ENCODE measurements at places on chromosomes 5 and 9. TPM values are rescaled to one million over a fixed set of nuclear protein-coding genes. Genes with fewer than 3 reads are reported as not detected.

DNA sequence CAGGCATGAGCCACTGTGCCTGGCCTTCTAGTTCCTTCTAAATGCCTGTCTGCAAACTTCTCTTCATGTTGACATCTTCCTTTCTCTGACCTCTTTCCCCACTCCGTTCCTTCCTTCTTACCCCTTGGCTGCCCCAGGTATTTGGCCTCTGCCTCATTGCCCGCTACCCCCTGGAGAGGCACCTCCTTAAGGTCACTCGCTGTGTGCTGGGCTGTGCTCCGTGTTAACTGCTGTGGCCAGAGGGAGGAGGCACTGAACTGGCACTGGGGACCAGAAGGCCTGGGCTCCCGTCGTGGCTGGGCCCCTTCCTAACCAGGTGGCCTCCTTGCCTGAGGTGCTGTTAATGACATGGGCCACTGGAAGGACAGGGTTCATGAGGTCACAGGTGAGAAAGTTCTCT, 39.4 kb downstream of the LAMC3 start:
- DNase-seq = no peak

- no peak for DNase-seq
Observed at GRCh38 chr5:102889033-102889432, 133.9 kb downstream of the PAM start.

DNA sequence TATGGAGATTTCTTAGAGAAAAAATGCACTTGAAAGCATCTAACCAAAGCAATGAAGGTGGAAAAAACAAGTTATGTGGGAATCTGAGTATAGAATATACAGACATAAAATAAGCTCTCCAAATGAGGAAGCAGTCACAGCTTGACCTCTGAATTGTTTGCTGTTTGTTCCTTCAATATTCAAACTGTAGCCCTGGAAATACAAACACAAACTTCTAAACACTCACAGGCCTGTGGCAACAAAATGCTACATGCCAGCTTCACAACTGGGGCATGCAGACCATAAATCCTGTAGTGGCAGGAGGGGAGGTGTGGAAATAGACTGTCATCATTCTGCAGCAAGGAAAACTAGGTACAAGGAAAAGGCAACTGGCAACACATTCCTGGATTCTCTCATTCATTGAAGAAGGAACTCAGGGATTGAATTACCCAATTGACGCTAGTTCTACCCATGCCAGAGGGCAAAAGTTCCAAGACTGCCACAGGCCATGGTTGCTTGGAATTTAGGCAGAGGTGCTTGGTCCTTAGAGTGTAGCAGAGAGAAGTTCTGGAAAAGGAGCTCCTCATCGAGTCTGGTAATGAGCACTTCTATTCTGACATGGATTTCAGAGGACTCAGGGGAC, 349.6 kb downstream of the PDE4D start:
- DNase-seq = no peak

DNA sequence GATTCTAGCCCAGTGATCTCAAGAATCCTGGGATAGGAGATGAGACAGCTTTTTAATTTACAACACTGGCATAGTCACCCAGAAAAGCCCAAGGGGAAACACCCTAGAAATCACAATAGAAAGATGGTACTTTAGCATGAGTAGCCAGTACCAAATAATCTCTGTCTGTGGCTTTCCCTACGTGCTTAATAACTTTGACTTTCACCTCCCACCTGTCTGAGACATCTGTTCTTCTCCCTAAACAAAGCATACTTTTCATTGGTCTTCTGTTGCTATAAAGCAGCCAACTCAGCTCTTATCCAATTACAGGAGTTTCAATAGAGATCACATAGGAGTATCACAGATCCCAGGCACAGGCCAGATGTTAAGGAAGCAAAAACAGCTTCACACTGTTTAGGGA, 10.4 kb downstream of the MARCHF3 start:
- no peak for DNase-seq

DNA sequence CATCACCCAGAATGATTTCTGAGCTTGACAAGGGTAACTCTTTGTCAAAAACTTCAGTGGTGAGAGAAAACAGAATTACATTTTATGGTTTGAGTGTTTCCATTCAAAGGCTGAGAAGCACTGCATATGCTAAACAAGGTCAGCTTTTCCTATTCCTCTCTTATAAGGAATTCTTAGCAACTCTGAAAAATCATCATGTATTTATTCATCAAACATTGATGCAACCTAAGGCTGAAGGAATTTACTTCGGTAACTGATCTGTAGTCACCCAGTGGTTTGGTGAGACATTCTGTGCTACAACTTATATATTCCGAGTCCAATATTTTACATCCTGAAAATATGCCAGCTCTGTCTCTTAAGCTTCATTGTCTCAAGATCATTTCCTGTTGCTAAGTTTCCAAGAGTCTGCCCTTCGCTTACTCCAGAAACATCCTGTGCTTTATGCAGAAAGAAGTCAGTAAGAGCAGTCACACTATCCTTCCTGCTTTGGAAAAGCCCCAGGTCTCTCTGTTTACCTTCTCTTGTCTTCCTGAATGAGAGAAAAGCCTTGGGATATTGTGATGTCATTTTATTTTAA, 176.6 kb upstream of the TBCA start:
- DNase-seq = no peak

DNA sequence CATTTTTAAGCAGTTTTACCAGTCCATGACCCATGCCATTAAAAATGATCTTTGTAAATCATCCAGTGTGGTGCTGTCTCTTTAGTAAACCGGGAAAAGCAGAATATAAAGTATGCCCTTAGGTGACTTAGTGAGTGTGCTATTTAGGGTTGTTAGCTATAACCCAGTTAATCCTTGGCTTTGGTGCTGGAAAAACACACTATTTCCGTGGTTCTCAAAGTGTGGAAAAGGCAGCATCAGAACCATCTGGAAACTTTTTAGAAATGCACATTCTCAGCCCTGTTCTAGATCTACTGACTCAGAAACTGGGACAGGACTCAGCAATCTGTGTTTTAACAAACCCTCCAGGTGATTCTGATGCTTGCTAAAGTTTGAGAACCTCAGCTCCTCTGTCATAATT, 123.6 kb upstream of the ZNF608 start:
- DNase-seq = no peak

GRCh38 chr9:26745111-26745510, 147.5 kb downstream of the CAAP1 start:
- no peak for DNase-seq

DNA sequence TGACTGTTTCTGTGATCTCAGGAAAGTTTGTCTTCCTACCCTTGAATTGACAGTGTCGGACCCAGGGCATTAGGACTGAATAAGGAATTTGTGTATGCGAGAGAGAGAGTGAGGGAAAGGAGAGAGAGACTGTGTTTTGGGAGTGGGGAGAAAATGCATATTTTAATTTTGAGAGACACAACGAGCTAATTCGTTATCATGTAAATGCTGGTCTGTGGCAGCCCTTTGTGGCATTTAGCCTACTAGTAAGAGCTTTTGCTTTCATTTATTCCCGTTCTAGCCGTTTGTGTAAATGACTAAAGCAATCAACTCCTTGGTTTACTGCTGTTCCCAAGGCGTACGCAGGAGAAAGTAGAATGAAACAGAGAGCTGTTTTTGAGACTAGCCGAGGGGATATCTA, 79.8 kb upstream of the MAMDC2 start:
- DNase-seq = no peak

DNA sequence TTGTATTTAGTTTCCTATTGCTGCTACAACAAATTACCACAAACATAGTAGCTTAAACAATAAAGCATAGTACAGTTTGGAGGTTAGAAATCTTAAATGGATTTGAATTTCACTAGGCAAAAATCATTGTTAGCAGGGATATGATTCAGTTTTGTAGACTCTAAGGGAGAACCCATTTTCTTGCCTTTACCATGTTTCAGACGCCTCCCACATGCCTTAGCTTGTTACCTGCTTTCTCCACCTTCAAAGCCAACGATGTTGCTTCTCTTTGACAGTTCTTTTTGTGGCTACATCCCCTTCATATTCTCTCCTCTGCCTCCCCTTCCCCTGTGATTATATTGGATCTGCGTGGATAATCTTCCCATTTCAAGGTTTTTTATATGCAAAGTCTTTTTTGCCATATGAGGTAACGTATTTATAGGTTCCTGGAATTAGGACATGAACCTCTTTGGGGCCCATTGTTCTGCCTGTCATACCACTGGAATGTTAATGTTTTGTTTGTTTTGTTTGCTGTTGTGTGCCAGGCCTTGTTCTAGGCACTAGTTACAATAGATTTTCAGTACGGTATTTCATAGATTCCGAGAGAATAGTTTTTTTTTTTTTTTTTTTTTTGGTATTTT, 54.1 kb downstream of the UHRF2 start:
- no peak for DNase-seq

The CDH9 gene
- not detected for total RNA-seq

DNA sequence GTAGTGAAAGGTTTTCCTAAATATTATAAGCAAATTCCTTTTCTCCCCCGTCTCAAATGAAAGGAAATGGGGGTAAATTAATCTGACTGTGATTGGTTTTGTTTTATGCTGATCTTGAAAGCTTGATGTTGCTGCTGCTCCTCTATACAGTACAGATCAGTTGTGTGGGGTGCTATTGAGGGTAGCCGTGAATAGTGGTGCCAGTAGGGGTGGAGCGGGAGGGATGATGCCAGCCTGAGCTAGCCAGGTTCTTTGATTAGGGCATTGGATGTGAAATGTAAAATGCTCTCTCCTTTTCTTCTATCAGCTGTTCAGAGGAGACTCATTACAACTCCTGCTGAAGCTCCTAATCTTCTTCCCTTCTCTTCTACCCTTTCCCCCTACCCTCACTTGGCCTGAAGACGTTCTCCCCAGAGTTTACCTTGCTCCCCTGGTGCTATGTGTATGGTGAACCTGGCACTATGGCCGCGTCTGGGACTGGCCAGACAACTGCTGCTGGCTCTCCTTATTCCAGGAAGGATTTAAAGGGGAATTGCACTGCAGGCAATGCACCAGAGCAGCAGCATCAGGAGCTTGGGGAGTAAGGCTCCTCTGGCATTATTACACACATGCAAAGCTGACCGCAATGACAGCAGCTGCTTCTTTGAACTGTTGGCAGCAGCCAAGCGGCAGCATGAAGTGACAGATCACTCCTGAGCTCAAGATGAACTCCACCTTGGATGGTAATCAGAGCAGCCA, 566 bp downstream of the GPR21 start:
- no peak for DNase-seq

The PCDHA10 gene
- not detected for total RNA-seq

The NR2F1 gene
- not detected for total RNA-seq

The TAF11L3 gene
- total RNA-seq = not detected

- DNase-seq = no peak
Observed at GRCh38 chr9:84542554-84542953, 127.0 kb upstream of the NTRK2 start.

DNA sequence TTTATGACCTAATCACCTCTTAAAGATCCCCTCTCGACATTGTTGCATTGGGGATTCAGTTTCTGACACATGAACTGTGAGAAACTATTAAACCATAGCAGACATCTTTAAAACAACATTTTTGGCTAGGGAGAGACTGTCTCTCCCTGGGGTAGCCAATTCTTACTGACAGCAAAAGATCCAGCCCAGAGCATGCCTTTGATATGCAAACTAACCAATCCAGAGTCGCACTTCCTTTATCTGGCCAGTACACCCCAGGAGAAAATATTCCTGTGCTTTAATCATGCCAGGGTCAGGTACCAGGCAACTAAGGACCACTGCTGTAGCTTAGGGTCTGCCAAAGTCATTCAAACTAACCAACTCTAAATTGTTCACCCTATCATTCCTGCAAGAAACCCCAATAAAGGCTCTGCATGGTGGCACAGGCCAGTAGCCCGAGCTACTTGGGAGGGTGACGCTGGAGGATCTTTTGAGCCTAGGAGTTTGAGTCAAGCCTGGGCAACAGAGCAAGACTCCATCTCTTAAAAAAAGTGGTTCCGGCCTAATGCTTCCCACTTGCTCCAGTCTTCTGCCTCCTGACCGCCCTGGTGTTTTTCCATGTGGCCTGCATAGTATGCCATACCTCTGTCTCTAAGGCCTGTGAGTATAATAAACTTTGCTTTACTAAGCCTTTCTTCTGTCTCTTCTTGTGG, 62.3 kb upstream of the DAPK1 start:
- DNase-seq = no peak

The SLC6A19 gene
- not detected for total RNA-seq

The GDNF gene
- total RNA-seq = 0.38 TPM

- no peak for DNase-seq
Observed at GRCh38 chr5:179408611-179409010, 63.4 kb upstream of the ADAMTS2 start.

The FAM169A gene
- 2.6 TPM for total RNA-seq

DNA sequence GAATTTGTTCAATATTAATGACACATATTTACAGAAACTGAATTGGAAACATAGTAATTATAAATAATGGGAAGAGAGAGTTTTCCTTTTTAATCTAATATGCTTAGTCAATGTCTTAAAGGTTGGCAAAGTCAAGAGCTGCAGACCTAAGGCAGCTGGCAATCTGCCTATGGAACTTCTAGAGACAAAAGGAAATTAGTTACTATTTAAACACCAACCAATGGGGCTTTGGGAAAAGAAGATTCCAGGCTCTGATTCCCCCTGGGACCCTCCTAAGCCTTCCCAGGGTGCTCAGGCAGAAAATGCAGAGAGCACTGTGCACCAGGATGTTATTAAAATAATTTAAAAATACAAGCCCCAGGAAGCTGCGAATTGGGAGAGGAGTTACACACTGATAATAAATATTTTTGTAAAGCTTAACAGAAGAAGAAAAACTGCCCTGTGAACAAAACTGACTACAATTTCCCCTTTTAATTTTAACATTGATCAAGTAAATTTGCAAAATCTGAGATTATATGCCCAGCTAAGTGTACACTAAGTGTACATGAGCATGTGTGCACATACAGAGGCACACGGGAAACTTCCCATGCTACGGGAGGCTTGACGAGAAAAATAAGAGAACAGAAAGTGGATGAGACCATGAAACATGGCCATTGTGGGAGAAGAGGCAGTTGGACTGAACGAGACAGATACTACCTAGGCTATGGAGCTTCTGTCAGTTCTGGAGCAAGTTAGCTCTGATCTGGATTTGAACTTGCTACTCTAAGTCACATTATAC, 77.4 kb upstream of the ADAMTS16 start:
- no peak for DNase-seq

DNA sequence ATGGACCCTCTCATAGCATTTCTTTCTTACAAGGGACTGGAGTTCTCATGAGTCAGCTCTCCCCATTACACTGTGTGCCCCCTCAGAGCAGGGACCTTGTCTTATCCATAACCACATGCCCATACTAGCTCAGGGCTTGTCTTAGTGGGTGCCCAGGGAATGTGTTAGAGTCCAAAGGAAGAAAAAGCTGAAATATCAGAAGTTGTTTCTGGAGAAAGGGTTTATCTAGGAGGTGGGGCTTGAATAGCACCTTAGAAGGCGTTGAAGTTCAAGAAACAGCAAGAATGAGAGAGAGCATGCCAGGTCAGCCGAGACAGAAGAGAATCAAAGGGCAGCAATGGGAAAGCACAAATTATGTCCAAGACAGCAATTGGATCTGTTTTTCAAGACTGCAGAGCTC, 109.4 kb downstream of the TTLL11 start:
- no peak for DNase-seq

GRCh38 chr5:178223196-178223773, 9.3 kb downstream of the PHYKPL start:
- no peak for DNase-seq

GRCh38 chr5:98460536-98460935, 312.9 kb upstream of the RGMB start:
- no peak for DNase-seq

- DNase-seq = no peak
Observed at GRCh38 chr9:91856419-91856818, 93.6 kb downstream of the ROR2 start.
